ELR (cell line): ENCODE measurements at places on chromosomes 11 and 22.

DNA sequence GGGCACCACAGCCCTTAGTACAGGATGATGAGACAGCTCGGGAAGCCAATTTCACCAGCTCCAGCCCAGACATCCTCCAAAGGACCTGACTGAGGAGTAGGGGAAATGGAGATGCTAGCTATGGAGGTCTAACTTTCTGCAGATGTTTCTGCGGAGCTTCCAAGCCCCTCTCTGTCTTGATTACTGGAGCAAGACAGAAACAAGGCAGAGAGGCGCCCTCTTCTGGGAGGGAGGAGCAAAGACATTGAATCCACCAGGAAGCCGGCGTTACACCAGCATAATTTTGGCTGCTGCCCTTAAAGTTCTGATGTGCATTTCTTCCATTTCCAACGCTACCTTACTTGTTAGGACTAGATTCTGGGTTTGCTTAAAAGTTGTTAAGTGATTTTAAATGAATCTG, 107.3 kb upstream of the HSD17B12 start:
- peak; percentile 49 for DNase-seq

DNA sequence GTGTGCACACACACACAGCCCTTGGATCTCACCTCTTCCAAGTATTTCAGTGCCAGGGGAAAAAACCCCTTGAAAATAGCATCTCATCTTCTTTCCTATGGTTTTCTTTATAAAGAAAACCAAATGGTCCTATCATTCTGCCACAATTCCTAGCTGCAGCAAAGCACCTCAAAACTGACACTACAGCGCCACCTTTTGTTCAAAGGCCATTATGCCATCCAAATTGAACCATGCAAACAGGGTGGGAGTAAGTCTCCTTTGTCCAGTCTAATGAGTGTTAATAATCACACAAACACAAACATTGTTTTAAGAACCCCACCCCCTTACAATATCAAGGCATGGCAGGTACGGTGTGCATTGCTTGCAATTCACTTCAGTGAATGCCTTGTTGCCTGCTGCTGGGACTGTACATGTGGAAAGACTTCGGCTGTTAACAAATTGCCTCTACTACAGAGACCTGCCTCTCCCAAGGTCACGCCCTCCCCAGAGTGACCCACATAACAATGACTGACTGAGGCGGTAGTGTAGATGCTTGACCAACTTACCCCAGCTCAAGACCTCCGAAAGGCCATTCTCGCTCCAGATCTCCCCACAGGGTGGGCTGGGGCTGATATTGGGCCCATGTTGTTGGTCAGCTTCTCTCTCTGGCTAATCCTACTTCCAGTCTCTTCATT, 31.7 kb downstream of the FAM181B start:
- peak; percentile 40 for DNase-seq

- no peak for DNase-seq
Measured at GRCh38 chr11:16936643-16937042, 77.6 kb downstream of the PLEKHA7 start.

DNA sequence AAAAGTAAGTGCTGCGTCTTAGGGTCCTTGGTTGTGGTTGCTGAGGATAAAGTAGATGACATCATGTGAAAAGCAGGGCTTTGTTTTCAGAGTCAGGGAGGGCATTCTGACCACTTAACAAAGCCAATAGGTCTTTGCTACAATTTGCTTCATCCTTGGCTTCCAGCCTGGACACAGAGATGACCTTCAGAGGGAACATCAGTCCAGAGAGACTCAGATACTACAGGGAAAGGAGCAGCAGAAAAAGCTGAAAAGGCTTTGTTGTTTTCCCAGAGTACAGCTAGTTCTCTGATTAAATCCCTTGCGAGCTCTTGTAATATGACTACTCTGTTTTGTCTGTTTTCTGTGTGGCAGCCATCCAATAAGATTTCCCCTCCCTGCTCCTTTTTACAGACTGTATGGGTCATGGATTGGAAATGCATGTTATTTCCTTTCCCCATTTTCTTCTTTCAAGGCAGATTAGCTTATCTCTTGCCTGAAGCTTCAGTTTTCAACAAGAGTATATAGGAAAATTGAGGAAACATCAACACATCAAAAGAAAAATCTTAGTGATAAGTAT, 31.9 kb downstream of the ATG13 start:
- DNase-seq: peak; percentile 89

GRCh38 chr11:76267556-76267955, 61.3 kb upstream of the WNT11 start:
- DNase-seq: no peak

DNA sequence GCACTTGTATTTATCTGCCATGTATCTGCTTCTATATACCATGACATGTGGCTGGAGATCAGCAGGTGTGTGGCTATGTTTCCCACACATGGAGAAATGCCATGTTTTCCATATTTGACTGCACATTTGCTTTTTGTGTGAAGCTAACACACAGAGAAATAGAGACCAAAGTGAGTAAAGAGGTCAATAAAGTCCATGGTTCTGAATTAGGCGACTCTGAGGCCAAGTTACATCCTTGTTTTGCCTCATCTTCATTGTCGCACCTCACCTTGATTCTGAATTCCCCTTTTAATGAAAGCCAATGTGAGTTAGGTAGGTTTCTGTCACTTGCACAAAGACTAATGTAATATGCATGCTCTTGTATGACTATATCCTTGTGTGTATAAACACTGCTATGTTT, 194.1 kb downstream of the INSC start:
- no peak for DNase-seq

GRCh38 chr11:105137286-105137685, 2.3 kb downstream of the CARD18 start:
- peak; percentile 15 for DNase-seq

- DNase-seq: no peak
Measured at GRCh38 chr11:113147249-113147648, 167.1 kb upstream of the TTC12 start.
